ENCODE measurements at places on chromosomes 7 and 10.

GRCh38 chr10:27637601-27638000 is 108.0 kb downstream of the MKX start:
- no peak for DNase-seq

- DNase-seq = no peak
Measured at GRCh38 chr7:90165724-90166123, 11.5 kb downstream of the STEAP1 start.

DNA sequence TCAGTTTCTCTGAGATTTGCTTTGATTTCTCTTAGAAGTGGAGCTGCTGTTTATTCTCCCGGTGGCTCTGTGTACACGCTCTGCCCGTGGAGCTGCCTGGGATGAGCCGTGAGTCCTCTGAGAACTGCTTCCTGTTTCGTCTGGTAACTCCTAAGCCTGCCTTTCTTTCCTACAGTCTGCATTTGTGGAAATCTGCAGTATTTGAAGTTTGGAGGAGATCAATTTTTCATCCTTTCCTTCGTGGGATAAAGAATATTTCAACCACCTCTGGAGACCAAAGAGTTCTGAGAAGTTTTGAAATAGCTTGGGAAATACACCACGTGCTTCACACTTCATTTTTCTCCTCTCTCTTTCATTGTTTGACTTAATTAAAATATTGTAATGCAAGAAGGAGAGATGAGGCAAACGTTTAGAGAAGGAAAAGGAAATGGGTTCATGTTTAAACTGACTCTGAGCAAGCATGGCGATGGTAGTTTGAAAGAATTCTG is 311.9 kb downstream of the LRMDA start:
- no peak for DNase-seq

- DNase-seq = peak; percentile 76
Measured at GRCh38 chr10:124657806-124658205, 86.4 kb downstream of the FAM53B start.

DNA sequence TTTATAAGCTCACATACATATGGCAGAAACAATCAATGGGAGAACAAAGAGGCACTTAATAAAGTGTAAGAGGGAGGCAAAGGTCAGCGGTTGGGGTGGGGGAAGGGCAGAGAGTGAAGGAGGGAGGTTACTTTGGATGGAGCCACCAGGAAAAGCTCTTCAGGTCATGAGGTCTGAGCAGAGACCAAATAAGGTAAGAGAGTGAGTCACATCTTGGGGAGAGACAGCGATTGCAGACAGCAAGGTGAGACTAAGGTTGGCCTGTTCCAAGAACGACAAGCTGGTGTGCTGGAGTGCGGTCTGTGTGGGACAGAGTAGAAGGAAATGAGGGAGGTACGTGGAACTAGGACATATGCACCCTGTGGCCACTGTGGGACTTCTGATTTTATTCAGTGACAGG is 74.3 kb upstream of the TOMM7 start:
- no peak for DNase-seq

- no peak for DNase-seq
Measured at GRCh38 chr7:2181077-2181854, 51.5 kb downstream of the MAD1L1 start.

- peak; percentile 83 for DNase-seq
Measured at GRCh38 chr7:105014693-105015389, 836 bp downstream of the KMT2E start.

GRCh38 chr7:31794851-31795344 is 107.9 kb downstream of the PPP1R17 start:
- DNase-seq = no peak

DNA sequence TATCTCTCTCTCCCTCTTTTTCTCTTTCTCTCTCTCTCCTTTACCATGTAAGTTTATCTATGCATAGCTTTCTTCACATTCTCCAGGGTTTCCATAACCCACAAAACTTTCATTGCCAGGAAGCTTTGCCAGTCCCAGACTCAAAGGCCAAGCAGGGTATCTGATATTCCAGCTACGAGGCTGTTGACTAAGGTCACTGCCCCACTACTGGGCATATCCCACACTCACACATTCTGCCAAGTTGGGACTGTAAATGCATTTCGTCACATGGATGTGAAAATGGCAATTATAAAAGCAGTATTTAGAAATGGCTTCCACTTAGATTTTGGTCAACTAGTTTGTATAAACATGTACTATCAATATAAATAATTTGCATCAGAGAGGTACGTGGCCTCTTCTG is 43.3 kb upstream of the SEPTIN7 start:
- no peak for DNase-seq

DNA sequence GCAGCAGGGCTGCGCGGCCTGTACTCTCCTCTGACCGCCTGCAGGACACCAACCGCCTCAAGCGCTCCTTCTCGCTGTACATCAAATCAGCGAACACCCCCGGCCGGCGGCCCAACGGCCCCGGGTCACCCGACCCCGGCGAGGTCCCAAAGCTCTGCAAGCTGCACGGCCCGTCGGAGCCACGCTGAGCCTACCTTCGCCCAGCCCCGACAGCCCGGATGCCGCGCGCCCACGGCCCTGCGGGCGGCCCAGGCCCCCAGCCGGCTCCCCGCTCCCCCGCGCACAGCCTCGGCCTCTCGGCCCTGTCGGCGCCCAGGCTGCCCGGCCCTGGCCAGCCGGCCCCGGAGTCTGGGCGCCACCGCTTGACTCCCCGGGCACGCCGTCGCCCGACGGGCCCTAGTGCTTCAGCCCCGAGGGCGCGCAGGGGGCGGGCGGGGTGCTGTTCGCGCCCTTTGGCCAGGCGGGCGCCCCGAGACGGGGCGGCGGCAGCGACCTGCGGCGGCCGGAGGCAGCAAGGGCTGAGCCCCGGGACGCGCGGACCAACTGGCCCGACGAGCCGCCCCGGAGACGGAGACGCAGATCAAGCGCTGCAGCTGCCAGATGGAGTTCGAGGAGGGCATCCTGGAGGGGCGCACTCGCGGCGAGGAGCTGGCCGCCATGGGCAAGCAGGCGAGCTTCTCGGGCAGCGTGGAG is 11.1 kb upstream of the SEC24C start:
- no peak for DNase-seq
